ENCODE measurements at places on chromosomes 12 and 14.

DNA sequence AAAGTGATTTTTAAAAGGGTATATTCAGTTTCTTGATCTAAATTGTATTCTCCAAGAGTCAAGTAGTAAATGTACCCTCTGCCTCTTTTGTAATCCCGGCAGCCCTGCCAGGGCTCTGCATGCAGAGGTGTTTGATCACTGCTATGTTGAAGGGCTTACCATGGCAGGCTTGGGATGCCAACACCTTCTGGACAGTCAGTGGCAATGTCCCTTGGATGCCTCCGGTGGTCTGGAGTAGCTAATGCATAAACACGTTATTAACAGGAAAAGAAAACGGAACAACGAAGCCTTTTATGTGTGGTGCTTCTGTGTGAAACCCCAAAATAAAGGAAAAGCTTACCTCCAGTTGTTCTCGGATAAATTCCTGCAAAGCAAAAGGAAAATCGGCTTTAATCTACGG is 19.9 kb downstream of the EIF2B2 start:
- DNase-seq = no peak

GRCh38 chr12:30913323-30913722 is 13.2 kb upstream of the TSPAN11 start:
- DNase-seq = no peak

- no peak for DNase-seq
These were observed 169.2 kb downstream of the PIK3C2G start for GRCh38 chr12:18430425-18431048.

DNA sequence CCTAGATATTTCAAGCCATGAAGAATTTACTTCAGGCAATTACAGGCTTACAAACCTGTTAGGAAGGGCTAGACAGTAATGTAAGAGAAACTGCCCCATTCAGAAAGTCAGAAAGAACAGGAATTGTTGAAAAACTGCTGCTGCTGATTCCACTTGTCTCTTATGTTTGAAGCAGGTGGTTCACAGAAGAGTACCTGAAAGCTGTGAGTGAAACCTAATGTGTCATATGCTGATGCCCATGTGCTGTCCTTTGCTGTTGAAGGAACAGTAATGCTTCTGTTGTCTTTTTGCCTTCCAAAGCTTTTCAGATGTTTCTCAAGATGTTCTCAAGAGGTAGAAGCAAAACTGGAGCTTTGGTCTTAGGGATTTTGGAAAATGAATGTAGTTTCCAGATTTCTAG is 39.0 kb downstream of the MNAT1 start:
- DNase-seq = no peak

DNA sequence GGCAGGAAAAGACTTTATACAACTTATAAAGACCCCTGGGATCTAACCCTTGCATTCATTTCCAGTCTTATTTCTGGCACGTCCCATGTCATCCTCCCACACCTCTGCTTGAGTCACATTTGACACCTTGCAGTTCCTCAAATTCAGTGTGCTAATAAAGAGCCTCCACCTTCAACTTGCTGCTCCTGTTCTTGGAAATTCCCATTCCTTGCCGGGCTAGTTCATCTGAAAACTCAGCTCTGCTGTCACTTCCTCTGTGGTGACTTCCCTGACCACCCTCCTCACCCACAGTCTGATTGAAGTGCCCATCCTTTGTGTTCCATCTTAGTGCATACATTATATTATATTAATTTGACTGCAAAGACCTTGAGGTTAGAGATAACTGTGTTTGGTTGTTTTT is 37.4 kb upstream of the PSMA6 start:
- peak; percentile 6 for DNase-seq

DNA sequence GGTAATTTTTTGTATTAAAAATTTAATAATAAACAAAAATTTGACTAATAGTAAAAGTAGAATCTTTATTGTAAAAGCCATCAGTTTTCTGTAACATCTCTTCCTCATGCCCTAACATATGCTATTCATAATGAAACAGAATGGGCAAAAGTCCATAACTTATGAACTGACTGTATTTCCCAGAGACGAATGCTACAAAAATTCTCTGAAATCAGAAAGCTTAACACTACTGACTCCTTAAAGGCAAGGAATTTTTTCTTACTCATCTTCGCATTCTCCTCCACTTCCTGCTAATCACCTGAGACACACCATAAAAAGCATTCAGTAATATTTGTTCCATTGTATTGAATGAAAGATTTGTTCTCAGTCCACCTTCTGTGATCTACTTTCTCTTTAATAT is 17.6 kb downstream of the MON2 start:
- DNase-seq = no peak

DNA sequence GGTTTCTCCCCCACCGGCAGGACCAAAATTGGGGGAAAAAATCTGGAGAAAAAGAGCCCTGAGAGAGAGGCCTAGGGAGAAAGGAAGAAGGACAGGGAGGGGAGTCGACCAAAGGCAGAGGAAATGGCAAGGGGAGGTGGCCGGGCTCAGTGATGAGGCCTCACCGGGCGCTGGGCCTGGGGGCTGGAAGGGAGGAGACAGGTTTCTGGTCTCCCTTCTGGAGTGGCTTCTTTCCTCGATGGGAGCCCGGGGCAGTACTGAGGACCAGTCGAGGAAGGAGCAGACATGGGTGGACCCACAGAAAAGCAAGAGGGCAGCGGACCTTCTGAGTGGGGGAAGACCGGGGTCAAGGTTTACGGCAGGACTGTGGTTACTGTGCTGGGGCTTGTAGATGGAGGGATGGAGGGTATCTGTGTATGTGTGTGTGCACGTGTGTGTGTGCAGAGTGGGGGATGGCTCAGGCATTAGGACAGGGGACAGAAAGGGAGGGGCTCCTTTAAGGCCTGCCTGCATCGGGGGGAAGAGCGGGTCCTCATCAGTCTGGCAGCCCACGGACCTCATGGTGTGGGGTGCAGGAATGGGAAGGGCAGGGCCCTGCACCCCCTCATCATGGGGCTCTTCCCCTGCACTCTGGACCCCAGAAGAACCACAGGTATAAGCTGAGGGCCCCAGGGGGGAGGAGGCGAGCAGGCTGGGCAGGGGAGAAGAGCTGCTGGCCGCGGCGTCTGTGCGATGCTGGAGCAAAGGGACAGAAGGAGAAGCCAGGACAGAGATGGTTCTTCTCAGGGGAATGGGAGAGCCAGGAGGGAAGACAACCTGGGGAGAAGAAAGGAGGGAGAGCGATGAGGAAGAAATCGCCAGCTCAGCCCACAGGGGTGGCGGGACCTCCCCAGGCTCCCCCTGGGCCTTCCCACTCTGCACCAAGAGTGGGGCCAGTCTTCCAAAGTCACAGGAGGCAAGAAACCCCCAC is 15.1 kb upstream of the RPLP0 start:
- DNase-seq = no peak

DNA sequence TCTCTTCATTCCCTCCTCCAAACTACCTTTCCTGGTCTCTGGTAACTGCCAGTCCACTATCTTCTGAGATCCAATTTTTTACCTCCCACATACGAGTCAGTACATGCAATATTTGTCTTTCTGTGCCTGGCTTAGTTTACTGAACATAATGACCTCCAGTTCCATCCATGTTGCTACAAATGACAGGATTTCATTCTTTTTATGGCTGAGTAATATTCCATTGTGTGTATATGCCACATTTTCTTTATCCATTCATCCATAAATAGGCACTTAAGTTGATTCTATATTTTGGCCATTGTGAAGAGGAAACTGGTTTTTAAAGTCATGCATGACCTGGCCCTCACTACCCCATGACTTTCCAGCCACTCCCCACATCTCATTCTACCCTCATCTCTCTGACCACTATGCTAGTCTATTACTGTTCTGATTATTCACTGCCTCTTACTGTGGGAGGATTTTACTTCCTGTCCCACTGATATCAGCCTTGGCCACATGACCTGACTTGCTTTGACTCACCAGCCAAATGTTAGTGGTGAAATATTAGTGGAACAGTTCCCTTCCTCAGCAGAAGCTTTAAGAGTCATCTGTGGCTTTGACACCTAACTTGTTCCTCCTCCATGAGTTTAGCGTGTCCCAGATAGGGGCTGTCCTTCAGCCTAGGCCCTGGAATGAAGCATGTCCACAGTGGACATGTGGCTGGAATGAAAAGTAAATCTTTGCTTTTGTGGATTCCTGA is 52.2 kb downstream of the GOLGA5 start:
- DNase-seq = peak; percentile 14

GRCh38 chr14:102508774-102509745 is 516 bp downstream of the ANKRD9 start:
- no peak for DNase-seq

GRCh38 chr14:76968621-76969063 is 59.9 kb downstream of the IRF2BPL start:
- DNase-seq = no peak

GRCh38 chr14:95667249-95667693 is 19.0 kb upstream of the TCL1B start:
- DNase-seq = no peak

- DNase-seq = no peak
These were observed 128.0 kb downstream of the CCDC91 start for GRCh38 chr12:28318273-28318672.

DNA sequence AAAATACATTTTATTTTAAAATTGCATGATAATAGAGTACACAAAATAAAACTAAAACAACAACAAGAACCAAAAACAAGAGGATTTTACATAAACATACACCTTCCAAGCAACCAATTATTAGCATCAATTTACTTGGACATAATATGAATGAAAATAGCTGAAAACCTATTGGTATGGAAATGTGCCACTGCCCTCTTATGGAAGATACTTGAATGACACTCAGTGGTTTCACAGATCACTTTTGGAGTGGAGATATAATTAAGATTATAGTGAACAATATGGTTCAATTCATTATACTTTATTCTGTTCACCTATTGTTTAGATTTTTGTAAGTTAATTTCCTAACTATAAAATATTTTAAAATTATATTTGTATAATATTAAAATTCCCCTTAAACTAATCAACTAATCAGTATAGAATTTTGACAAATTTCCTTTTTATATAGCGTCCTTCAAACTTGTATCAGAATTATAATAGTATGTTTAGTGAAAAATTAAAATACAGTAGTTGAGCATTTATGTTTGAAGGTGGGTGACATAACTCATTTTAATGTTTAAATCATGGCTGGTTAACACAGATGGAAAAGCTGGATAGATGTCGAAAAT is 70.1 kb downstream of the SLC6A15 start:
- DNase-seq = no peak

- no peak for DNase-seq
These were observed 71.3 kb downstream of the DUSP6 start for GRCh38 chr12:89280833-89281538.

DNA sequence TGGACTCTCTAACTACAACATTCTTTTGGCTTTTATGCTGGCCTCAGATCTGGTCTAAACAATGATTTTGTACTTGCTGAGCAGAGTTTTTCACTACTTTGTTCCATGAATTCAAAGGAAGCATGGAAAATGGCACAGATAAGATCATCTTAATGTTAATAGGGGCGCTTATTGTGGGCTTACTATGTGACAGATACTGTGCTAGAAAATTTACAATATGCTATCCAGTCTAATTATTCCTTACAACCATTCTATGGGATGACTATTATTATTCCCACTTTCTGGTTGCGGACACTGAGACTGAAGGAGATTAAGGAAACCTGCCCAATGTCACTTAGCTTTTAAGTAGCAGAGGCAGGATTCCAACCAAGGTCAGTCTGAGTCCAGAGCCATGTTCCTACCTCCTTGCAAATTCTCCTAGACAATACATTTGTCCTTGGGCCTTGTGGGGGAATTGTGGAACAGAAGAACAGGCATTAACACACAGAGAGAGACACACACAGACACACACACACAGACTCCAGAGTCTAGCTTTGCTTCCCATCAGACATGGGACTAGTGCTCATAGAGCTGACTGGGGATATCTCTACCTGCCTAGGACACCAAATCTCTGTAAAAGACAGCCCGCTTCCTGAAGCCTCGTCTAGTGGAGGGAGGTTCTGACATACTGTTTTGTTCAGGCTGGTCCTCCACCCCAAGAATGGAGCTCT is 107.7 kb downstream of the SLC38A1 start:
- no peak for DNase-seq

DNA sequence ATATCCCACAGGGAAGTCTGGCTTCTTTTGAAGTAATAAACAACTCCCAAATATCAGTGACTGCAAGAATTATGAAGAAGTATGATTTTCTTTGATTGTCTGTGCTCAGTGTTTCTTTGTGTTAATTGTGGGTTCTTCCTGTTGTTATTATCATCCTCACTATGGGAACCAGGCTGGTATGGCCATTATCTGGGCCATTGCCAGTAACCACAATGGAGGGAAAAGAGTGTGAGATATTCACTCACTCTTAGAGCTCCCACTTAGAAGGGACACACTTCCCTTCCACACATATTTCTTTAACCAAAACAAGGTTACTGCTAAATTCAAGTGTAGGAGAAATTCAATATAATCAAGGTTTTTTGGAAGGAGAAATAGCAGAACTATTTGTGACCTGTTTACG is 503.7 kb downstream of the SLC6A15 start:
- DNase-seq = no peak

- no peak for DNase-seq
These were observed 81.5 kb upstream of the MYF6 start for GRCh38 chr12:80625901-80626300.

DNA sequence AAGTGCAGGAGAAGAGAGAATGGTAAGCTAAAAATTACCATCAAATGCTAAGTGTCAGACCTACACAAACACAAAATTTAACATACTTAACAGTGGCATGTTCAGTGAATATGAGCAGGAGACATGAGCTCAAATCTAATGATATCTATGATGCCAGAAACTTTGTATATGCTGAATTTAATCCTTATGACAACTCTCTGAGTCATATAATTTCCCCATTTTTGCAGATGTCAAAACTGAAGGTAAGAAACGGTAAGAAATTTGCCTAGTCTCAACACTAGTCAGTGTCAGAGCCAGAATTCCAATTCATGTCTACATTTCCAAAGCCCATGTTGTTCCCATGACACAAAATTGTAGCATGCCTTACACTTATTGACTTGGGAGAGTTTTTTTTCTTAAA is 375.8 kb downstream of the APAF1 start:
- no peak for DNase-seq

- no peak for DNase-seq
These were observed 330.5 kb downstream of the RGS6 start for GRCh38 chr14:72262771-72263170.

DNA sequence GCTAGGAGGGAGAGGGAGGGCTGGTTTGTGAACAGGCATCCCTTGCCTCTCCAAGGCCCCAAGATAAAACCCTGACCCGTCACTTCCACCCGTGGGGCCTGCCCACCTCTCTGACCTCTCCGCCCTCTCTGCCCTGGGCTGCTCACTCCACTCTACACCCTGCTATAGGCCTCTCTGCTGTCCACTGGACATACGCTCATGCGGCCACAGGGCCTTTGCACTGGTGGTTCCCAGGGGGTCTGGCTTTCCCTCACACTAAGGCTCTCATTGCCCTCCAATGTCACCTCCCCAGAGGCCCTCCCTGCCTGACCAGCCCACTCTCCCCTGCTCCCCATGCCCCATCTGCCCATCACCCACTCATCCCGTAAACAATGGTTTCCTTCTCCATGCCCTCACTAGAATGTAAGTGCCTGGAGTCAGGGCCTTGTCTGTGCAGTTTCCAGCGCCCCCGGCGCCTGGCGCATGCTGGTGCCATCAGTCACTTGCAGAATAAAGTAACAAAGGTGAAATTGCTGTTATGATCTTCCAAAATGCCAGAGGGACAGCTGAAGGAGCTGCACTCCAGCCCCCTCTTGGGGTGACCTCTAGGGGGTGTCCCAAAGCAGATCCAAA is 73.6 kb downstream of the RFLNA start:
- DNase-seq = no peak

- DNase-seq = no peak
These were observed 3.8 kb downstream of the CCDC88C start for GRCh38 chr14:91413547-91414474.

GRCh38 chr12:6948873-6949594 is 2.1 kb upstream of the PTPN6 start:
- DNase-seq = no peak
